ENCODE measurements at places on chromosomes 5 and 9.

DNA sequence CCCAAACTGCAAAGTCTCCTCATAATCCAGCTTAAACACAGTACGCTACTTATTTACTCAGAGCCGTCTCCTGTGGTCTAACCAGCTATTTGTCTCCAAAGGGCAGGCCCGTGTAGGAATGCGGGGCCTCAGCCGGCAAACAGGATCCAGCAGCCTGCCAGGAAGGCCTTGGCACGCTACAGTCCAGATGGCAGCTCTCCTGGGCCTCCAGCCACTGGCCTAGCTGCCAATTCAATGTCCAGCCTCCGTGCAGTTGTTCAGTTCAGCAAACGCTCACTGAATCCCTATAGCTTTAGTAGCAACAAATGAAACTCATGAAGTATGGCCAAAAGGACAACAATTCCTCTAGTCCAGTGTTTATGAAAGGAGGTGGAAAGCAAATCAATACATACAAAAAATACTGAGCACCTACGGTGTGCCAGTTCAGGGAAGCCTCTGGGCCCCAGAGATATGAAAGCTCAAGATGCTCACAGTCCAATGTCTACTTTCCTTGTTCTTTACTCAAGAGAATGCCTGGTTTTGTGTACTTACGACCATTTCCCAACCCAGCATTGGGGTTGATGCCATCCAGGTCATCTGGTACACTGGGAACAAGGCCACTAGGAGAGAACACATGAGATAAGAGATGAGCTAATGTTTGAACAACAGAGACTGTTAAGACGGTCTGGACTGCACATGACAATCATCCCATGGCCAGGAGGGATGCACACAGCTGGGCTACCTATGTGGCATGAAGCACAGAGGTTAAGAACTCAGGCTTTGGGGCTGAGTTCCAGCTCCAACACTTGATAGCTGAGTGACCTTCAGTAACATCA lies 8.3 kb downstream of the CDK5RAP2 start:
- DNase-seq: peak; percentile 87

DNA sequence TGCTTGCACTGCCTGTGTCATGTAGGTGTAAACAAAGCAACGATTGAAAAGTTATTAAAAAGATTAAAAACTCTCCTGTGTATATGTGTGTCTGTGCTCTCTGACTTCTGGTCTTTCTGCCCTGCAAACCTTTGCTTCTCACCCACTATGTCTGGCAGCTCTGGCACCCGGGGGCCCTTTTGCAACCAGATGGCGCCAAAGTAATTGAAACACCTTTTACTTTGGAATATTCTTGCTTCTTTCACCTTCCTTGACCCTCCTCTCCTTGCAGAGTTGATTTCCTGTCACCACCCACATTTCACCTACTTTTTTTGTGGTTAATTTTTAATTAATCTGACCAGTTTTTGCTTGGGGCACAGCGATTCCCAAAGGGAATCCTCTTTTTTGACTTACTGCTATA lies 275.5 kb downstream of the ARHGEF28 start:
- DNase-seq: no peak

DNA sequence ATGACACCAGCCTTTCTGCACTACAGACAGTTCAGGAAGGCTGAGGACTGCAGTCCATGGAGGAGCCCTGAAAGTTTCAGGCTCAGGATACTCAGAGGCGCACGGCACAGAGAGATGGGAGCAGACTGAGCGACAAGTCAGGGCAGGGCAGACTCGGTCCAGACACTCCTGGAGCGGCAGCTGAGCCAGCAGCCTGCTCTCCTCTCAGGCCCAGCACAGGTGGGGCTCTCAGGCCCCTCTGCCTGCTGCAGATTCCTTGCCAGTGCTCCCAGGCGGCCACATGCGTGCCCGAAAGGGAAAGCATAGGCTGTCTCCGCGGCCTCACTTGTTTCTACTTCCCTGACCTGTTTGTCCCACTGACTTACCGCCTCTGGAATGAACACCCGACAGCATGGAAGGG lies 228.3 kb downstream of the IRX2 start:
- no peak for DNase-seq

- no peak for DNase-seq
Observed at GRCh38 chr9:103680581-103680980, 413.5 kb upstream of the SMC2 start.

- DNase-seq: no peak
Observed at GRCh38 chr9:131869348-131869747, 129.5 kb upstream of the RAPGEF1 start.

DNA sequence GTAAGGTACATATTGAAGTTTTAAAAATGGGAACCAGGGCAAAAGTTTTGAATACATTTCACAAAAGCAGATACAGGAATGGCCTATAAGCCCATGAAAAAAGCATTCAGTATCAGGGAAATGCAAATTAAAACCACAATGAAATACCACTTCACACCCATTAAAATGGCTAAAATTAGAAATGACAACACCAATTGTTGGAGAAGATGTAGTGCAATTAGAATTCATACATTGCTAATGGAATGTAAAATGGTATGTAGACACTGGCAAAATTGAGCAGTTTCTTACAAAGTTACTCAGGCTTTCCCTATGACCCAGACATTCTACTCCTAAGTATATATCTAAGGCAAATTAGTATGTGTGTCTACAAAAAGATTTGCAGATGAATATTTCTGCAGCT lies 34.2 kb downstream of the CDC14B start:
- DNase-seq: no peak

DNA sequence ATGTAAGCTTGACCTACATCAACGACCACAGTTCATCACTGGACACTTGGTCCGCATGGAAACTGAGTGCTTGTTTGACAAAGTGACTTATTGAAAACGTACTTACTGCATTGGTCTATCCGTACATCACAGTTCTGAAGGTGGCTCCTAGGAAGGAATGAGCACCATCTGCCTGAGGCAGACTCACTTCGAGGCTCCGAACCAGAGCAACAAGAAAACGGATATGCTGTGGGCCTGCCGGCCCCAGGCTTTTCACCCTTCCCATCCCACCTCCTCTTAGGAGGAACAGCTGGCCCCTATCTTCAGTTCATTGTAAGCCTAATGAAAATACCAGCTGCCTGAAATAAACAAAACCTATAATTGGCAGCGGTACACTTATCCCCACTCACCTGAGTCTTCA lies 67.2 kb upstream of the TSLP start:
- DNase-seq: no peak

DNA sequence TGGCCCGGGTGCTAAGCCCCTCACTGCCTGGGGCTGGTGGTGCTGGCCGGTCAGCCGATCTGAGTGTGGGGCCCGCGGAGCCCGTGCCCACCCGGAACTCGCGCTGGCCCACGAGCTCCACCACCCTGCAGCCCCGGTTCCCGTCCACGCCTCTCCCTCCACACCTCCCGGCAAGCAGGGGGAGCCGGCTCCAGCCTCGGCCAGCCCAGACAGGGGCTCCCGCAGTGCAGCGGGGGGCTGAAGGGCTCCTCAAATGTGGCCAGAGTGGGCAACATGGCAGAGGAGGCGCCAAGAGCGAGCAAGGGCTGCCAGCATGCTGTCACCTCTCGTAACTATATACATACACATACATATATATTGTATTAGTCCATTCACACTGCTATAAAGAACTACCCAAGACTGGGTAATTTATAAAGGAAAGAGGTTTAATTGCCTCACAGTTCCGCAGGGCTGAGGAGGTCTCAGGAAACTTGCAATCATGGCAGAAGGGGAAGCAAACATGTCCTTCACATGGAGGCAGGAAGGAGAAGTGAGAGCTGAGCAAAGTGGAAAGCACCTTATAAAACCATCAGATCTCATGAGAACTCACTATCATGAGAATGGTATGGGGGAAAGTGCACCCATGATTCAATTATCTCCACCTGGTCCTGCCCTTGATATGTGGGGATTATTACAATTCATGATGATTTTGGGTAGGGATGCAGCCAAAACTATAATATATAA lies 56.8 kb downstream of the LIX1 start:
- DNase-seq: peak; percentile 19

GRCh38 chr9:96156171-96156974 lies 145.6 kb downstream of the HSD17B3 start:
- no peak for DNase-seq
